Fibroblast of skin of right quadriceps (primary cell): ENCODE measurements at places on chromosomes 4 and X.

- DNase-seq: no peak
These were observed 42.7 kb downstream of the METAP1 start for GRCh38 chr4:99038213-99038612.

GRCh38 chr4:165096776-165097175, 15.9 kb downstream of the TMEM192 start:
- DNase-seq: peak; percentile 24

DNA sequence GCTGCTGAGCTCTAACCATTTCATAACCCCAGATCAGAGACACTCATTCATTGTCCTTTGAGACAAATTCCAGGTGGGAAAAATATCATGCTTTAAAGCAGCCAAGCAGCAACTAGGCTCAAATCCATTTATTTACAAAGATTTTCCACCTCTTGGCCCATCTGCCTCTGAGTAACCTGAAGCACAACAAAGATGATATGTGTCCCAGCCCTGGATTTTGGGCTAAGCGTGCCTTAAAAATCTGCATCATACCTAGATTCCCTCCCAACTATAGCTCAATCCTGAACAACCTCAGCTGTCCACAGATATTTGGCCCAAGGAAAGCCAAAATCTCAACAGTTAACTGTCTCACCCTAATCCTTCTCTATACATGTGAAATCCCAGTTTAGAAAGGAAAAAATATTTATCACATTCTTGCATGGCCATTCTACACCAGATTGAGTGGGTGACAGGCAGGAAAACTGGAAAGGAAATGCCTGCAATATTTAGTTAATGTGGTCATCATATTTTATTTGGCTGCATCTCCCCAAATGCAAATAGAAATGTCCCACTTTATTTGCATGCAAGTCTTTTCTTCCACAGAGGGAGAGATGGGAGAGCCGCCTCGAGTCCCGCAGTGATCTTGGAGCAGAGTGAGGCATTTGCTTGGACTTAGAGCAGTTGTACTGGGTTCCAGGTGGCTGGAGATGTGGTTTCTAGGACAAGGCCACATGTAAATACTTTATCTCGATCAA, 146.4 kb upstream of the EOLA2 start:
- peak; percentile 86 for DNase-seq

GRCh38 chrX:40096395-40097091, 1.2 kb downstream of the BCOR start:
- no peak for DNase-seq

GRCh38 chr4:101153653-101154052, 193.7 kb downstream of the PPP3CA start:
- no peak for DNase-seq

DNA sequence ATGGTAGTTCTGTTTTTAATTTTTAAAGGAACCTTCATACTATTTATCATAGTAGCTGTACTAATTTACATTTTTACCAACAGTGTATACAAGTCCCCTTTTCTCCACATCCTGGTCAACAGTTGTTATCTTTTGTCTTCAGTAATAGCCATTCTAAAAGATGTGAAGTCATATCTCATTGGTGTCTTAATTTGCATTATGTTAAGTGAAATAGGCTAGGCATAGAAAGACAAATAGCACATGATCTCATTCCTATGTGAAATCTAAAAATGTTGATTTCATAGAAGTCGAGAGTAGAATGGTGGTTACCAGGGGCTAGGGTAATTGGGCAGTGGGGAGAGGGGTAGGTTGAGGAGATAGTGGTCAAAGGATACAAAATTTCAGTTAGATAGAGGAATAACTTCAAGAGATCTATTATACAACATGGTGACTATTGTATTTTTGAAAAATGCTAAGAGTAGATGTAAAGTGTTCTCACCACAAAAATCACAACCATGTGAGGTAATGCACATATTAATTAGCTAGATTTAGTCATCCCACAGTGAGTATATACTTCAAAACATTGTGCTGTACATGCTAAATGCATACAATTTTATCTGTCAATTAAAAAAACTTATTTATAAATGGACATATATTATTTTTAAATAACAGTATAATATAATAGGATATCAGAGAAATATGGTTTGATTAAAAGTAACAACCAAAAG, 58.9 kb downstream of the DIAPH2 start:
- no peak for DNase-seq

- DNase-seq: no peak
These were observed 24.4 kb downstream of the FRAS1 start for GRCh38 chr4:78081541-78081940.

- no peak for DNase-seq
These were observed 150.2 kb downstream of the VEGFC start for GRCh38 chr4:176642472-176642871.
